ENCODE measurements at places on chromosomes 2 and 18.

GRCh38 chr2:100411841-100412292 lies 5.6 kb downstream of the CHST10 start:
- no peak for DNase-seq

- DNase-seq = no peak
Observed at GRCh38 chr18:26422472-26423162, 125.7 kb downstream of the KCTD1 start.

GRCh38 chr2:15780234-15780633 lies 160.1 kb upstream of the MYCN start:
- DNase-seq = no peak

DNA sequence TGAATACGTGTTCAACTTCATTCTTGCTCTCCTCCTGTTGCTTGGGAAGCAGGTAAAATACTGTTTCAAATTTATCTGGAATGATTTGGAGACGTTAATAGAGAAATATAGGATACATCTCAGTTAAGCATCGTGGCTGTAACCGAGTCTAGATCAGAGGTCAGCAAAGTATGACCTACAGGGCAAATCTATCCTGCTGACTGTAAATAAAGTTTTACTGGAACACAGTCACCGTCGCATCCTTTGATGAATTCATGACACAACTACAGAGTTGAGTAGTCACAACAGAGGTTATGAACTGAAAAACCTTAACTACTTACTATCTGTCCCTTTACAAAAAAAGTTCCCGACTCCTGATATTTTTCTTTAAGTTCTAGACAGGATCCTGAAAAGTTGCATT lies 86.6 kb downstream of the SP100 start:
- DNase-seq = no peak

DNA sequence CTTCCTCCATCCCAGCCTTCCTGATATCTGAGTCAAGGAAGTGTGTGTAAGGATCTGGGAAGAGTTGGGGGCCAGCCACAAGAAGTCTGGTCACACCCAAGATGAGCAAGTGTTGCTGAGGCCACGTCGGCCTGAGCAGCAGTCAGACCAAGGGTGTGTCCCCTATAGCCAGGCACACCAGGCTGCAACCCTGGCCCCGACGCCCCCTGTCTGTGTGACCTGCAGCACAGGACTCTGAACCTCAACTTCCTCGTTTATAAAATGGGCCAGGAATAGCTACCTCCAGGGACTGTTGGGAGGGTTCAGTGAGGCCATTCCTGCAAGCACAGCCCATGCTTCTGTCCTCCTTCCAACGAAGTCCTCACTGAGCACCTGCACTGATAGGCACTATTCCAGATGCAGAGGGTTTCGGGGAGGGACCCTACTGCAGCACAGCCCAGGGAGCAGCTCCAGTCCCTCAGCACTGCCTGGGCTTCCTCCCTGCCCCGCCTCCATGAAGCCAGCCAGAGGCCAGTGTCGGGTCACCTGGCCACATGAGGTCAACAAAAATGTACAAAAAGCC lies 13.3 kb downstream of the LIMS2 start:
- DNase-seq = no peak

DNA sequence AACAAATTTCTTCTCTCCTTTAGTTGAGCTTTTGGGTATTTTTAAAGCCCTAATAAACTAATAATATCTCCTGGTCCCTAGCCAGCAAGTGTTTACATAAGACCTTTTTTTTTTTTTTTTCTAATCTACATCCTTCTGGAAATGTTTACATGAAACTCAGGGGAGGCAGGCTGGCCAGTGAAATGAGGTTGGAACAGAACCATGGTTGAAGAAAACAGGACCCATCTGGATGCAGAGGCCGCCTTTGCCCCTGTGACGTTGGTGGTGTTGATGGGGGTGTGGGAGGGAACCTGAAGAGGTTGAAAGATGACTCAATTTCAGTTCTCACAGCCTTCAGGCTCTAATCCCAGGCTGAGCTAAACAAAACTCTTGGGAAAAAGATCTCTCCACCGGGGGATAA lies 118.5 kb downstream of the NRP2 start:
- no peak for DNase-seq

- no peak for DNase-seq
Observed at GRCh38 chr2:182891611-182892010, 25.2 kb upstream of the FRZB start.

- no peak for DNase-seq
Observed at GRCh38 chr2:234292205-234292961, 204.5 kb downstream of the ARL4C start.

DNA sequence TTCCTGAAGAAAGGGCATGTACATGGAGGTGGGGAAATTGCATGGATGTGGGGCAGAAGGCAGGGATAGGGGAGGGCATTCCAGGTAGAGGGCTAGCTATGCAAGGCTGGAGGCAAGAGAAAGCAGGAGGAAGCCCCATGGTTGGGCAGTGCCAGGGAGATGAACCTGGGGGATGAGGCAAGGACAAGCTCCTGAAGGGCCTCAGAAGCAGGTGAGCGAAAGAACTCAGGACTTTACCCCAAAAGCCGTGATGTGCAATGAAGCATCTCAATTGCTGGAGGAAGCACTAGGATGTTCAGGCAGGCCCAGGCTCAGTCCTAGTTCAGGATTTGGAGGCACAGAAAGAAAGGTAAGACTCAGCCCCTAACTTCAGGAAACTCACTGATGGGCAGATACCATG lies 117.0 kb upstream of the EPAS1 start:
- DNase-seq = no peak

DNA sequence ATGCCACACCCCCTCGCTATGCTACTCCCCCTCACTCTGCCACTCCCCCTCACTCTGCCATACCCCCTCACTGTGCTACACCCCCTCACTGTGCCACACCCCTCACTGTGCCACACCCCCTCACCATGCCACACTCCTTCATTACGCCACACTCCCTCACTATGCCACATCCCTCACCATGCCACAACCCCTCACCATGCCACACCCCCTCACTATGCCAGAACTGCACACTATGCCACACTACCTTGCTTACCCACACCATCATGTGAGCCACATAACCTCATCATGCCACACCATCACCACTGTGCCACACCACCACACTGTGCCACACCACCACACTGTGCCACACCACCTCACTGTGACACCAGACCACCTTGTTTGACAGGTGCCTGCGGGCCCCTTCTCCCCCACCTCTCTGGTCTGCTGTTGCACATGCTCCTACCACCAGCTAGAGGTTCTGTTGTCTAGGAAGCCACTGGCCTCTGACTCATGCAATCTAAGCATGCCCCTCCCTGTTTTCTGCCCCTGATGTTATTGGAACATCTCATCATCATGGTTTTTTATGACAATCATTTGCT lies 22.0 kb downstream of the MARCHF4 start:
- DNase-seq = no peak

- DNase-seq = no peak
Observed at GRCh38 chr2:120520929-120521912, 175.3 kb downstream of the INHBB start.

GRCh38 chr2:113974727-113975126 lies 84.8 kb downstream of the ACTR3 start:
- peak; percentile 7 for DNase-seq
